ENCODE measurements at places on chromosomes 11 and 22.

DNA sequence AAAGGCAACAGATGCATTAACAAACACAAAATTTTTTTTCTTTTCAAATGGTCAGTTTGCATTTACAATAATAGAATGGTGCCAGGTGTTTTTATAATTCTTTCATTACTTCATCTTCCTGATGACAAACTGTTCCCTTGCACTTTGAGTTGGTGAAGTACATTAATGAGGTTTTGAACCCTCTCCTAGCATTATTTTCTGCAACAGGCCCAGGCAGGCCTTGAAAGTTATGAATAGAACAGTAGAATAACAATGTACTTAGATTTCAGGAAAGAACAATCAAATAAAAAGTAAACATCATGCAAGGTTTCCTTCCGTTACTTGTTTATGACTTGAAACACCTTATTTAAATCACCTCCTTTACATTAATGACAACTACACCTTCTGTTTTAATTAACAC lies 9.6 kb downstream of the BTG4 start:
- no peak for DNase-seq

DNA sequence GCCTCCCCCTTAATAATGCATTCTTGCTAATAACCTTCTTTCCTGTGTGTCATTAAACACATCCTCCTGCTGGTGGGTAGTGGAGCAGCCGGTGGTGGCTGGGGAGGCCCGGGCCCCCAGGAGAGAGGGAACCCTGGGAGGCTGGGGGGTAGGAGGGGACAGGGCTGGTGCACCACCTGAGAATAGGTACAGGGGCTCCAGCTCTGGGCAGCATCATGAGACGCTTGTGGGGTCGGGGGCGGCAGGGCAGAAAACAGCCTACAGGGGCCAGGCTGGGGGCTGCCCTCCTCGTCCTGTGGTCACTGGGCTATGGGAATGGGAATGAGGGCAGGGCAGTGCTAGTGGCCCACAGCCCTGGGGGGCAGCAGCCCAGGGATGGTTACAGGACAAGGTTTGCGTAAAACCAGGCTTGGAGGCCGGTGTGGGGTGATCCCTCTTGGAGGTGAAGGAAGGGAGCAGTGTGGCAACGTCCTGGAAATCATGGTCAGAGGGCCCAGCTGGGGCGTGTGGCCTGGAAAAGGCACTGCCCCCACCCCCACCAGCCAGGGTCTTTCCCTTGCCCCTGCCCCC lies 18.5 kb upstream of the CCDC188 start:
- no peak for DNase-seq

- DNase-seq, result no peak
Observed at GRCh38 chr11:43948341-43949225, 6.1 kb downstream of the C11orf96 start.

DNA sequence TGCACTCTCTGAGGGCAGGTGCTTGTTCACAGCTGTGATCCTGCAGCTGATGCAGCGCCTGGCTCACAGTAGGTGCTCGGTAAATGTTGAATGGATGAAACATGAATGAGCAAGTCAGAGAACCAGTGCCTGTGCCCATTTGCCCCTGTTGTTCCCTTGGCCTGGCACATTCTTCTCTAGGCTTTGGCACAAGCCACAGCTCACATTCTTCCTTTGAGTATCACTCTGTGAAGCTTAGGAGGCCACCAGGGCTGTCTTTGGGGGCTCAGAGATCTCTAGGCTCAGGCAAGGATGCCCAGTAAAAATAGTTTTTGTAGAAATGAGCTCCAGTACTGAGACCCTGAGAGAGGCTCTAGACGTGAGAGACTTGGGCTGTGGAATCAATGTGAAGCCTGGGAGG lies 144.6 kb upstream of the NAV2 start:
- DNase-seq, result no peak

DNA sequence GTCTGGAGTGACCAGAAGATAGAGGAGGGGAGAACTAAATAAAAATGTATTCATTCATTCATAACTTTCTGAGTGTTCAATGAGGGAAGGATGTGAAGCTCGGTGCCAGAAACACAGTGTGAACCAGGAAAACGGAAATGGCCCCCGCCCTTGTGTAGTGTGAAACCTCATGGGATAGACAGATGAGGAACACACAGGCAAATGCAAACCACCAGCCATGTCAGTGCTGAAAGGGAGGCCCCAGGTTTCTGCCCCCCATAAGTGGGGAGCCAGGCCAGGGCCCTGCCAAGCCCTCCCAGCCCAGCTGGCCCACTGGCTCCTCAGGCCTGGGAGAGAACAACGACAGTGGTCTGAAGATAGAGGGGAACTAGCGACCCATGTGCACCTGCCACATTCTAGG lies 30.5 kb downstream of the LARGE1 start:
- no peak for DNase-seq
